ENCODE measurements at places on chromosomes 2 and 18. TPM values are rescaled to one million over a fixed set of nuclear protein-coding genes. Genes with fewer than 3 reads are reported as not detected.

DNA sequence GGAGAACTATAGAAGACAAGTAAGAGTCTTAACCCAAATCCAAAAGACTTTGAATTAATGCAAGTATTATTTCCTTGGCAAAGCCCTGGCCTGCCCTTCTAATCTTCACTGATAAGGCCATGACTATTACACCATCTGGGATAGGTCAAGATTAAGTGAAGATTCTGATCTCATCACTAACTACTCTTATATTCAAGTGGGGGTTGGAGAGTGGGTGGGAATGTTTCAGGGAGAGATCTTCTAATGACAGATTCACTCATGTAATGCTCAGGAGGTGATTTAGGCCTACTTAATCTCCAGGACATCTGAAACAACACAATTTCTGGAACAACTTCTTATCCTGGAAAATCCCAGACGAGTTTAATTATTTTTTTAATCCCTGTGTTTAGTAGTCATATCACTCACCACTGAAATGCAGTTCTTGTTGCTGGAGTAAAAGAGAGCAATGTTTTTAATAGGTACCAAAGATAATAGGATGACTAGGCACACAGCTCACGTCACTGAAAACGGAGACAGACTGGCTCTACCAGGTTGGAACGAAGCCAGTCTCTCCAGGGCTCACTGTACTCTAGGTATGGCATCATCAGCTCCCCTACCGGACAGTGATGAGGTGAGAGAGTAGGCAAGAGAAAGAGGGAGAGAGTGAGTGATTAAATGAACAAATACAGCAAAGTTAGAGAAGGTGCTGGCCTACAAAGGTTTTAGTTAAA, 133.1 kb downstream of the NCKAP5 start:
- no peak for DNase-seq

GRCh38 chr2:74333175-74333574, 10.0 kb downstream of the SLC4A5 start:
- peak; percentile 34 for DNase-seq

DNA sequence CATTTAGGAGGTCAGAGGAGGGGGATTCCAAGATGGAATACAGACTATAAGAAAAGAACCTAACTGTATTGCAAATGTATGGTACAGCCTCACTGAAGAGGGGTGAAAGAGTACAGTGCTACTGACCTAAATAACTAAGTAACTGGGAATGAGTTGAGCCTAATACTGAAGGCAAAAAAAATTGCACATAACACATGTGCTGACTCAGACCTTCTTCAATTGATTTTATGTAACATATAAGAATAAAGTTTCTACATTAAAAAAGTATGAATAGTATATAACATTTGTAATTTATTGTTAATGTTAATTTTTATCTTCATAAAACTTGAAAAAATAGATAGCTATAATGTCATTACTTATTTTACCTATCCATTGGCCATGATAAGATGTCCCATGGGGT, 41.7 kb downstream of the MALT1 start:
- DNase-seq, result no peak

DNA sequence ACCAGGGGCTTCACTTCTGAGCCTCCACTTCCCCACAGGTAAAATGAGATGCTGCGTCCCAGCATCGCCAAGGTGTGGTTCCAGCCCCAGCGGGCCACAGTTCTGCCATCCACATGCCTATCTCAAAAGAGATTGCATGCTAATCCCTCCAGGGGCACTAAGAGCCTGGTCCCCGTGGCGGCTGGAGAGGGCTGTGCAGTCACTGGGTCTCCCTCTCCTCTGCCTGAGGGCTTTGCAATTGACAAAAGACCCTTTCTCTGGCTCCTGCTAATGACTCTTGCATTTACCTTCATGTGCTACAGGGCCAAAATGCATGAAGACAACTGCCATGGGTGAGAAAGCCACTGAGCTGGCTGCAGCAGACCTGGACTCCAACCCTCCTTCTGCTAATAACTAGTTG, 18.5 kb downstream of the ZBTB7C start:
- DNase-seq, result no peak

- DNase-seq, result no peak
Observed at GRCh38 chr2:15620857-15621471, 29.3 kb downstream of the DDX1 start.

DNA sequence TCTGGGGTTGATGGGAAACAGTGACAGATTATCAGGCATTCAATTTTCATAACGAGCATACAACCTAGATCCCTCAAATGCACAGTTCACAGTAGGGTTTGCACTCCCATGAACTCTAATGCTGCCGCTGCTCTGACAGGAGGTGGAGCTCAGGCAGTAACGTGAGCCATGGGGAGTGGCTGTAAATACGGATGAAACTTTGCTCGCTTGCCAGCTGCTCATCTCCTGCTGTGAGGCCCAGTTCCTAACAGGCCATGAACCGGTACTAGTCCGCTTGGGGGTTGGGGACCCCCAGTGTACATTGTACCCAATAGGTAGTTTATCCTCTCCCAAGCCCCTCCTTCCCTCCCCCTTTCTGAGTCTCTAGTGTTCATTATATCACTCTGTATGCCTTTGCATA, 94.6 kb downstream of the PTH2R start:
- peak; percentile 43 for DNase-seq

GRCh38 chr18:76679945-76680344, 142.4 kb upstream of the ZNF236 start:
- no peak for DNase-seq

GRCh38 chr2:149076863-149077412, 38.4 kb downstream of the LYPD6B start:
- DNase-seq, result no peak

Gene SCN9A
- 13.4 TPM for total RNA-seq

GRCh38 chr18:8116341-8117005, 492.8 kb upstream of the RAB12 start:
- DNase-seq, result no peak

Gene LOXL3
- 1.5 TPM for total RNA-seq

DNA sequence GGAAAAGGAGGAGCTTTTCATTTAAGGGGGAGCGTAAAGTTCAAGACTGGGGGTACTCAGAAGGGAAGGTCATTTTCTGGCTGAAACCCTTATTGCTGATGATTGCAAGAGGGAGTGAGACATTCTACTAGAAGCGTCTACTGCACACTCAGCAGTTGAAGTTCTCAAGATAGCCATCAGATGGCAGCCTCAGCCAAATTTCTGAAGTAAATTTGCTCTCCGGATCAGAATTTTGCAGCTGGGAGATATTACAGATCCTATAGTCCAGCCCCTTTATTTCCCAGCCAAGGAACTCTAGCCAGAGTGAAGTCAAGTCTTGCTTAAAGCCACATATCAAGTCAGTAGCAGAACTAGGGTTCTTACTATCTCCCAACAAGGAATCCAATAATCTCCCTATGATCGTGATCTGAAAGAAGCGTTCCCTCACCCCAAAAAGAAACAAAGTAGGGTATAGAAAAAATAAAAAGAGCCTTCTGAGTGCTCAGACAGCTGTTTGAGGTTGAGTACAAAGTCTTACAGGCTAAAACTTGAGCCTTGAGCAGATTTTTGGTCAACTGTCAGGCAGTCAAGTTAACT, 24.0 kb downstream of the RAX start:
- DNase-seq, result peak; percentile 29

Gene TCF23
- total RNA-seq, result not detected

GRCh38 chr2:126431136-126431535, 224.8 kb upstream of the GYPC start:
- no peak for DNase-seq

GRCh38 chr2:16060936-16061338, 120.6 kb downstream of the MYCN start:
- DNase-seq, result no peak

DNA sequence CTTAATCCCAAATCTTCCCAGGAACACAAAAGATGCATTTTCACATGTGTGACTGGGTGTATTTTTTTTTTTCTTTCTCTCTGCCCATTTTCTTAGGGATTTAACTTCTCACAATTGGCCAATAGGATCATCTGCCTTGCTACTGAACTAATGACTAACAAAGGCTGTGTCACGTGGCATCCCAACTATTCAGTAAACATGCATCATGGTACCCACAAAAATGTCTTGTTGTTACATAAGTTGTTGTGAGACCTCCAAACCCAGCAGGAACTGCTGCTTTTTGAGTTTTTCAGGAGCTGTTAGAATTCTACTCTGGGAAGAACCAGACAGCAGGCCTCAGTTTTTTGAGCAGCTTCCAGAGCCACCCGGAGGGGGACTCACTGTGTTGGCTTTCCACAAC, 31.9 kb downstream of the GAD1 start:
- no peak for DNase-seq

DNA sequence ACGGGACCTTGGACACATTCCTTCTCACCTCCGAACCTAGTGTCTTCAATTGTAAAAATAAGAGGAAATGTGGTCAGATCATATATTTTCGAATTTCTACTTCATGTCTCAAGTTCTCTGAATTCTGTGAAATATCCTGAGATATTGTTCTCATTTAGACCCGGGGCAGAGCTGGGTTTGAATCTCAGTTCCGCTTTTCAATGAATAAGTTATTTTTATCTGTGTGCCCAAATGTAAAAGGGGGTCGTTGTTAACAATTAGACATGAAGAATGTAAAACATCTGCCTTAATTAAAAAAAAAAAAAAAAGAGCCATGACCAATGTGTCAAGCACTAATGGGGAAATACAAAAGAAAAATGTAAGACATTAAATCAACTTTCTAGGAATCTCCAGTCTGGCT, 48.9 kb upstream of the BCL11A start:
- no peak for DNase-seq

Gene DAW1
- total RNA-seq, result not detected

- DNase-seq, result no peak
Observed at GRCh38 chr18:27185025-27185763, at the start of gene CHST9. TSS of gene CHST9 (minus strand) at chr18:27185308. CDS start at chr18:27142809, 42,499 bp downstream.

Gene SERPINB10
- total RNA-seq, result not detected

DNA sequence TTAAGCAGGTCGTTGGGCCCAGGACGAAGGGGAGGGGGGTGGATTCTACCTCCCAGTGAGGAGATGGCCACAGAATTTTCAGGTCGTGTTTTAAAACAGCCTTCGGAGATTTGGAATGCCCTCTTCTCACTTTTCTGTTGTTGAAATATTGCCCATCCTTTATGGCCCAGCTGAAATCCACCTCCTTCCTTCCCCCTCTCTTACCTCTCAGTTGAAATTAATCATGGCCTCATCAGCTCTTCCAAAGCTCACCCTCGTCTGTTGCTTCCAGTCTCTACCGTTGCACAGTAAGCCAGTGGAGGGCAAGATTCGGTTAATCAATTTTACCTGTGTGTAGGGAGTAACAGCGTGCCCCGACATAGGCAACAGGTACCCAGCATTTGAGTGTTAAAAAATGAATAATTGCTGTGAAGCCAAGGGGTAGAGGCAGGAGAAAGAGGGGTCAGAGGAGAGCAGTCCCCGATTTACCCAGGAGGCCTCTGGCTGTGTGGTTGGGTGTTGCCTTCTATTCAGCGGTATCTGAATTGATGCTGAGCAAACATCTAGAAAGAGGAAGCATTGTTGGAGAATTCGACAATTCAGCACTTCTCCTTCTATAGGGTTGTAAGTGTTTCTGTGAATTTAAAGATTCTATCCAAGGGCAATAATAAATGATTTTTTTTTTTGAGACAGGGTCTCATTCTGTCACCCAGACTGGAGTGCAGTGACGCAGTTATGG, 8.6 kb upstream of the PDIA6 start:
- no peak for DNase-seq

Gene GALNT13
- total RNA-seq, result 0.31 TPM

DNA sequence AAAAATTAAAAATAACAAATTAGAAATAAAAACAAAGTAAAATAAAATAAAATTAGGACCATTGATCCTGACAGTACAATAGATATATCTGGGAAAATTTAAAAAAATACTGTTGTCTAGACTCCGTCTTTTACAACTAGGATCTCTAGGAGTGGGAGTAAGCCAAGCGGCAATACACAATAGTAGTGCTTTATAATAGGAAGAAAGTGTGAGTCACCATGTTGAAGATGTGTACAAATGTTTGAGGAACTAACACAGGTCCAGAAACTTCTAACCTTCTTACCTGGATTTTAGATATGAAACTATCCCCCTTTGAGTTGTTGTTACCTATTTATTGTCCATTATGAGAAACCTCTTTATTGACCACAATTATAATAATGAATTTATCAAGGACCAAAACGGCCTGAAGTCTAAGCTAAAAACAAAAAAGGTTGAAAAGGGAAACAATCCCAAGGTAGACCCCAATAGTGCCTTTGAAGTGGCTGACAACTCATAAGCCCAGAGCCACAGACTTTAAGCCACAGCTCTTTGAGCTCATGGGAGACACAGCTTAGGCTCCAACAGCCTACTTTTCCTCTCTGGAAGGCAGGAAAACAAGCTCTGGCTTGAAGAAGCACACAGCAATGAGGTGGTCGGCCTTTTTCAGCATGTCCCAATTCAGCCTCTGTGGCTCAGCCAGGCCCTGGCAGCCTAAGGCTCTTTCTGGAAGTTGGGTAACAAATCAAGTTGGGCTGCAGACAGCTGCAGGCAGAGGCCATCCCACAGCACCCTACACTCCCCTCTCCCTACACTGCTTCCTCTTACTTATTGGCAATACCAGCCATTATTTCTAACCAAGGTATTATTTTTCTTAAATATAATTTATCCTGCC, 62.9 kb downstream of the AQP4 start:
- no peak for DNase-seq

Gene CFAP221
- total RNA-seq, result not detected

Gene CCDC85A
- 0.81 TPM for total RNA-seq

DNA sequence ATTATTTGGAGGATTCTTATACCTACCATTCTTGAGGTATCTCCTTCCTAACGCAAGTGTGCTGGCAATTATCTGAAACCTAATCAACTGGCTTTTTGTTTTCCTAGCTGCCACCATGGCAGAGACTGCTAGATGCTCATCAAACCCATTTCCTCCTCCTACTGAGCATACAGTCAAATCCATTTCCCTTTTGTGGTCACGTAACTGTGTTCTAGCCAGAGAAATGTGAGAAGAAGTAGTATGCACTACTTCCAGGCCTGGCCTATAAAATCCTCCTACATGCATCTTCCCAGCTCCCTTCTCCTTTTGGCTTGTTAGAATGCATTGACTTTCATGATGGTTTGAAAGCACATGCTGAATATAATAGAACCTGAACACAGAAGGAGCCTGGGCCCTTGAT, 494.1 kb upstream of the MEIS1 start:
- DNase-seq, result no peak

DNA sequence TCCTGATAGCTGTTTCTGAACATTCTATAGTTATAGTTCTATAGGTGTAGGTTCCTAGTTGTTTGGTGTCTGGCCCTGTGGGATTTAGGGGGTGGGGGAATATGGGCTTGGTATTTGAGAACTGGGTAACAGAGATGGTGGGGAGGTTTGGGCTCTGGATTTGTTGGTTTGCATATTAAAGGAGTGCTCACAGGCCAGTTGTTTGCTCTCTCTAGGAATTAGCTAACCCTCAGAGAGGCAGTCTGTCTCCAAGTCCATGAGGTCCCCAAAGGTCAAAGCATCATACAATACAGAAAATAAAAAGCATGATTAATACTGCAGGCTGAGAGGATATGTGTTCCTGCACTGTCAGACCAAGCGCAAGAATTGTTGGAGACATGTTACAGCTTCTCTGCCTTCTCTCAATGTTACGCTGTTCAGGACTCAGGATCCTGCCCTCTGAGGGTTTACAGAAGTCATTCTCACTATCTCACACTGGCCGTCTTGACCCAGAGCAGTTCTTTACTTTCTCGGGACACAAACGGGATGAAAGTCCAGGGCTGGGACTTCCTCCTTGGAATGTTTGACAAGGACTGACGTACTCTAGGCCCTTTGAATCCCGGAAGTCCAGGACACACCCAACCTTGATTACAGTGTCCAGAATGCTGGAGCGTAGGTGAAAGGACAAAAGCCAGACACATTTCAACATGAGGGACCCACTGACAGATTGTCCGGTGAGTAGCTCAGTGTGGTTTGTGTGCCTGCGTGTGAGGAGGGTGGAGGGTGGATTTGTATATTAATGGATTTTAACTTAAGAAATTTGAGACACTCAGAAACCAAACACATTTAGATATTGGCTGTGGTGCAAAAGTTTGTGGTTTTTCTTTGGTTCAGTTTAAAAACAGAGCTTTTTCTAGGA, at the start of gene NOSTRIN:
Gene NOSTRIN (plus strand): TSS at position 677 of the 898 bp plus-strand sequence. CDS start 10 bp downstream, at position 687.
- DNase-seq, result peak; percentile 89

Measured in left colon (tissue), 2 donors.